ELR (cell line): ENCODE measurements at places on chromosomes 6 and 20.

GRCh38 chr6:63352069-63352543 is 32.3 kb upstream of the LGSN start:
- DNase-seq = peak; percentile 66

DNA sequence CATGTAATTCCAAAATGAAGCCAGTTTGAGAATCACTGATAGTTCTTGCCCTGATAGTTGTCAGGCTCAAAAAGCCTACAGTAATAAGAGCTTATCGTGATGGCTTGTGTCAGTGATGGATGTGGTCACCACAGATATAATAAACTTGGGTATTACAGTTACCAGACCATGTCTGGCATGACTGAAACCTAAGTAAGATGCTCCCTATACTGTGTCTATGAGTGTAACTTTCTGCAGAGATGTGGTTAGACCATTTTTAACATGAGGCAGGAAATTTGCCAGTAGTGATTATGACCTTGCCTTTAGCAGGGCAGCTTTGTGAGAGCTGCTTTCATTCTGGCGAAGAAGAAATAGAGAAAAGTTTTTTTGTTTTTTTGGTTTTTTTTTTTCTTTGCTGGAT is 90.2 kb downstream of the ANKS1A start:
- no peak for DNase-seq

DNA sequence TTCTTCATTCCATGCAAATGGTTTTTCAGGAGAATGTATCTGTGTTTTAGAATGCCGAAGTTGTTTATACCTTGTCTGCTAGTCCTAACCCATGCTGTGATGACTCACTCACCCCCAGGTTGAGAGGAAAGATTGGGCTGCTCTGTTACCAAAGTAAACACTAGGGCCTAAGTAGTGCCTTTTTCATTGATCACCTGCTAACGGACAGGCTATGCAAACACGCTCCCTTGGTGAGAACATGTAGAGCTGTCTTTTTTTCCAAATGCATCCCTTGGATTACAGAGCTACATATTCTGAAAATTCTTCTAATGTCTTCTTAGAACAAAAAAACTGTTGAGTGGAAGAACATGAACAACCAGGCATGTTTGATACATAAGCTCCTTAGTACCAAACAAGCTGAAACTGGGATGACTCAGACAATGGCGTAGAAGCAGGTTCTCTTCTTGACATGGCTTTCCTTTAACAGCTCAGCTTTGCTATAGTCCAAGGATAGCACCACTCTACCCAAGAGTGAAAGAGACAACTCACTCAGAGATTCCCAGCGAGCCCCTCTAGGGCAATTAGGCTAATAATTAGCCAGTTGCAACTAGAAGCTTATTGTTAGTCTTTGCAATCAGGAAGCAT is 20.5 kb downstream of the PERP start:
- peak; percentile 65 for DNase-seq

DNA sequence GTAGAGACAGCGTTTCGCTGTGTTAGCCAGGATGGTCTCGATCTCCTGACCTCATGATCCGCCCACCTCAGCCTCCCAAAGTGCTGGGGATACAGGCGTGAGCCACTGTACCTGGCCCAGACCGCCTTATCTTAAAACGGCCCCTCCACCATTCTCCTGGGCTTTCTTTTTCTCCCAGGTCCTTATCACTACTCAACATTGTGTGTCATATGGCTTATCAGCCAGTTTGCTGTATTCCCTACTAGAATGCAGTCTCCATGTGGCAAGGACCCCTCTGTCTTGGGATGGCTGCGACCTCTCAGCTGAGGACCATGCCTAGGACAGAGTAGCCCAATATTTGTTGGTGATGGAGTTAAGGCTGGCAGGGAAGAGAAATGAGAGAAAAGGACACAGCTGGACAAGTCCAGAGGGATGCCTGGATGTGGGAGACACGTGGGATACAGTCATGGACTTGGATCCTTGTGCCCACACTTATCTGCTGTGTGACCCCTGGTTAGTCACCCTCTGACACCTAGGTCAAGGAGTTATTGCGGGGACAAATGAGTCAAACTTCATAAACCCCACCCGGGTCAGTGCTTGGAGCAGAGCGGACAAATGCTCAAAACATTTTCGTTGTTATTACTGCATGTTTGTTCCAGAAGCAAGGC is 24.0 kb downstream of the ADA start:
- peak; percentile 27 for DNase-seq

GRCh38 chr20:62611819-62612218 is 30.5 kb upstream of the SLCO4A1 start:
- no peak for DNase-seq
